ENCODE measurements at places on chromosomes 2 and 18.

- no peak for DNase-seq
These were observed 61.6 kb downstream of the TRIB2 start for GRCh38 chr2:12778369-12778768.

GRCh38 chr2:99399063-99399462 lies 61.9 kb downstream of the EIF5B start:
- no peak for DNase-seq

GRCh38 chr2:234476766-234477165 lies 20.1 kb downstream of the ARL4C start:
- DNase-seq: no peak

DNA sequence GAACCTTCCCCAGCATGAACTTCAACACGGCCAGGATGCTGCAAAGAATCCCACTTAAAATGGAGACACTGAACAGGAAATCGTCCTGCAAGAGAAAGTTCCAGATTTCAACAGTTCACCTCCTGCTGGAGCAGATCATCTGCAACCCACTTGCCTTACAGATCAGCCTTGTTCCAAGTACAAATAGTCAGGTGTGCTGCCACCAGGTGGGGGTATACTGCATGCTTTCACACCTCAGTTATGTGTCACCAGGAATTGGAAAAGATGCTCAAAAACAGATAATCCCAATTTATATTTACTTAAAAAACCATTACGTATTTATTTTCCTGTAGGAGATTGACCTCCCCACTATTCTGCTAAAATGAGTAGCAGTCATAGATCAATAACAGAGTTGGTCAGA lies 212.3 kb downstream of the MGAT5 start:
- DNase-seq: no peak

- DNase-seq: no peak
These were observed 165.6 kb downstream of the TMEFF2 start for GRCh38 chr2:192029089-192029488.

DNA sequence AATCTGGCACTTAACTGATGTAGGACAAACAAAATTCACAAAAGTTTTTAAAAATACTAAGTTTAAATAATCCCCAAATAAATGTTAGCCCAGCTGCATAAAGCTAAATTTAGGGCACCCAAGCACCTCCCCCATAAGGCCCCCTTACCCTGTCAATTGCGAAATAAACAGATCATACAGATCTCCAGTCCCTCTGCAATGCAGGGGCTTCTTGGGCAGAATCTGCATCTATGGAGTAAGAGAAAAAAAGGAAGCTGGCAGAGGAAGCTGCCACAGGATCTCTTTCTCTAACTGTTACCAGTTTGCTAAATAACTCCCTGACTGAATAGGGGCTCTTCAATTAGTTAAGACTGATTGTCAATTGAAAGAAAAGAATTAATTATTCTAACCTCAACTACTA lies 117.7 kb downstream of the MEMO1 start:
- DNase-seq: no peak

GRCh38 chr2:67277450-67277849 lies 119.7 kb upstream of the ETAA1 start:
- DNase-seq: no peak

All from foreskin fibroblast (primary cell).